GM10248 (cell line): ENCODE measurements at places on chromosomes 12 and 14.

DNA sequence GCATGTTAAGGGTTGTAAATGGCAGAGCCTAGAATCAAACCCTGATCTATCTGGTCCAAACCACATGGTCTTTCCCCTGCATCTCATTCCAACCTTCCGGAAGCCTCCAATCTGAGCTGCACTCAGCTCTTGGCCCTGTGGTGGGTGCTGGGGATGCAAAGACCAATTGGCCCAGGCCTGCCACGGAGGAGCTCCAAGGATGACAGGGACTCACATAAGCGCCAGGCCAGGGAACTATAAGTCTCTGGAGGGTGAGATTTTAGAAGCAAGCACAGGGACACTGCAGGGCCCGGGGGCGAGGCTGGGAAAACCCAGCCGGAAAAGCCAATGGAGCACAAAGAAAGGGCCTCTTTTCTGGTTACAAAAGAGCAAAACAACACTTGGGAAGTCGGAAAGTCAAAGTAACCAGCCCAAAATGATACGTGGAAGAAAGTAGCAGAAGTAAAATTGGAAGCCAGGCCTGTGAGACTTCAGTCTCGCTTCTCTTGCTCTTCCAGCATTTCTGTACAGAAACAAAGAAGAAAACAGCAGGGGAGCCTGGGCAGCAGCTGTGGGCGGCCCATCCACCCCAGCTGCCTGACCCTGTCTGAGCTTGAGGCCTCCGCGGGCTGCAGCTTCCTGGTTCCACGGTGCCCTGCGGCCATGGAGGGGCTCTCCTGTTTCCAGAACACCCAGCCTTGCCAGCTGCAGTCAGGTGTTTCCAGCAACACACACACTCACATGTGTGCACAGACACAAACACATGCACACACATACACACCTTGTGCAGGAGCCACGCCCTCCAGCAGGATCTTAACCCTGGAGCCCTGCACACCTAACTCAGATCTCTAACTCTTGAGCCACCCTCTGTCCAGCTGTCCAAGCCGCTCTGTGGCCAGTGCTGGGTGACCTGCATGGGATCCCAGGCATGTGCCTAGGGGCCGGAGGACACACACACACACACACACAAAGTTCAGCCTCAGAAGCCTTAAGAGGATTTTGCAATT lies 178.2 kb downstream of the BCL11B start:
- no peak for DNase-seq

GRCh38 chr12:132049876-132050275 lies 94.2 kb downstream of the DDX51 start:
- DNase-seq: no peak

DNA sequence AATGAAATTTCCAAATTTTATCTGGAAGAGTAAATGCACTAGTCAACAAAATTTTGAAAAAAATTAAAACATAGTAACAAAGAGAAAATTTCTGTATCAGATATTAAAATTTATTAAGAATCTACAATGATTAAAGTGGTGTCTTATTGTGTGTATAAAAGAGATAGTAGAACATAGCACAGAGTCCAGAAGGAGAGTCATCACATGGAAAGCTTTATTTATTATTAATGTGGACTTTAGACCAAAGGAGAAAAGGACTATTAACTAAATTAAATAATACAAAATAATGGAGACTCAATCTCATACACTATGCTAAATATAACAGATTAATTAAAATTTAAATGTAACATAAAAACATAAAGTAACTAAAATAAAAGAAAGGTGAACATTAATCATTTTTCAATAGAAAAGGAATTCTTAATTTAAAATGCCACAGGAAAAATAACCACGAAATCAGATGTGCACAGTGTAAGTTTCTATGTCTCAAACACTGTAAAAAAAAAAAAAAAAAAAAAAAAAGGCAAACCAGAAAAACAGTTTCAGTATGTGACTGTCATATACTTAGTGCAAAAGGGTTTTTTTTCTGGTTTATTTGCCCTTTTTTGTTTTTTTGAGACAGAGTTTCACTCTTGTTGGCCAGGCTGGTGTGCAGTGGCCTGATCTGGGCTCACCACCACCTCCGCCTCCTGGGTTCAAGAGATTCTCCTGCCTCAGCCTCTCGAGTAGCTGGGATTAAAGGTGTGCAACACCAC lies 95.4 kb downstream of the MYF5 start:
- DNase-seq: no peak

- DNase-seq: no peak
These were observed 41.5 kb downstream of the SPPL3 start for GRCh38 chr12:120862664-120863063.

DNA sequence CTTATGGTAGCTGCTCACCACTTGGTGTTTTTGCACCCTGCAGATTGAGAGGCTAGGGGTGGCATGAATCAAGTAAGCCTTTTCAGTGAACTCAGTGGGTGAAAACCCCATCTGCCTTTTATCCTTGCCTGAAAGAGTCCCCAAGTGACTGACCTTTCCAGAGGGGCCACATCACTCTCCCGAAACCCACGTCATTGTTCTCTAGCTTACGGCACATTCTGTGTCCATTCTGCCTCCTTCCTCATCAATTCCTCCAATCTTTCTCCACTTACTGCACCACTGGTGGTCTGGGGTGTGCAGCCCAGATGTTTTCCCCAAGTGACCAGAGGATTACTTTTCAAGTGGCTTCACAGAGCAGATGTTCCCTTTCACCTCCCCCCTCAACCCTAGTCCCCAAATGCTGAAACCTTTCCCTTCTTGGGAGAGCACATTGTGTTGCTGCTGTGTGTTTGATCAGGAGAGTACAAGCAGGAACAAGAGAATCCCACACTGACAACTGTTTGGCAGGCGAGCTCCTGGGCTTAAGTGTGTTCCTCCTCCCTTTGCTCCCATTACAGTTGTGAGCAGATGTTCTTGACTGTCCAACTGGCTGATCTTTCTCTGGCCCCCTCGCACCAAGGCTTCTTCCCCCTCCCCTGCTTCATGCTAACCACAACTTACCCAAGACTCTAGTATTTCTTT lies 138.0 kb upstream of the IGF1 start:
- no peak for DNase-seq

- no peak for DNase-seq
These were observed 147.4 kb downstream of the RASSF9 start for GRCh38 chr12:85688837-85689236.

DNA sequence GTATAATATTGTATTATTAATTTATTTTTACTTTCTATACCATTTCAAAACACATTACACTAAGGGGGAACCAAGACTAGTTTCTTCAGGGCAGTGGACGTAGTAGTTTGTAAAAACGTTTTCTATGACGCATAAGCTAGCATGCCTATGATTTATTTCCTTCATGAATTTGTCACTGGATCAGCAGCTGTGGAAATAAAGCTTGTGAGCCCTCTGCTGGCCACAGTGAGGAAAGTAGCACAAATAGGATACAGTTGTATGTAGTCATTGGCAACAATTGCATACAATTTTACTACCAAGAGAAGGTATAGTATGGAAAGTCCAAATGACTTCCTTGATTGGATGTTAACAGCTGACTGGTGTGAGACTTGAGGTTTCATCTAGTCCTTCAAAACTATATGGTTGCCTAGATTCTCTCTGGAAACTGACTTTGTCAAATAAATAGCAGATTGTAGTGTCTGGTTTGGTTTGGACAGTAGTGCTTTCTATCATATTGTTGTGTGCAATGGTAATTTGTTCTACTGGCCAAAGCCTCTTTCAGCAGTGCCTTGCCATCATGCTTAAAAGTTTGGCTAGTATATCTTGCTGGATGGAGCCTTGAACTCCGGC lies 24.3 kb upstream of the PLEKHD1 start:
- peak; percentile 68 for DNase-seq

- peak; percentile 7 for DNase-seq
These were observed 786.8 kb downstream of the TMTC2 start for GRCh38 chr12:83473408-83474095.

DNA sequence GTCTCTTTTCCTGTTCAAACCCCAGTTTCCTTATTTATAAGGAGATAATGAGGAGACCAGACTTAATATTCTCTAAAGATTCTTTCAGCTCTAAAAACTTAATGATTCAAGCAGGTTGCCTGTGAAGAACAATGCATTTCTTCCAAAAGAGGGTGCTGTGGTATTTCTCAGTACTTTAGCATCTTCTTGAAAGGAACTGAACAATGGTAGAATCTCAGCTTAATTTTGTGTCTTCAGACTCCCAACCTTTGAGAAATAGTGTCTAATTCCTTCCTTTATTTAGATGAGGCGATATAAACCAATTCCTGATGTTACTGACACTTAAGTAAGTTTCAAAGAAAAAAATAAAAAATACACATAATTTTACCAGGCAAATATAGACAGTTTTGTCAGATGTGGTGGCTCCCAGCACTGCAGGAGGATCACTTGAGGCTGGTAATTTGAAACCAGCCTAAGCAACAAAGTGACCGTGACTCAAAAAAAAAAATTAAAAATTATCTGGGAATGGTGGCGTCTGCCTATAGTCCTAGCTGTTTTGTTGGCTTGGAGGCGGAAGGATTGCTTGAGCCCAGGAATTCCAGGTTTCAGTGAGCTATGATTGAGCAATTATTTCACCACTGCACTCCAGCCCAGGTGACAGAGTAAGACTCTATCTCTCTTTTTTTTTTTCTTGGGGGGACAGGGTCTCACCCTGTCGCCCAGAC lies 76.9 kb upstream of the PSMA6 start:
- DNase-seq: peak; percentile 35

DNA sequence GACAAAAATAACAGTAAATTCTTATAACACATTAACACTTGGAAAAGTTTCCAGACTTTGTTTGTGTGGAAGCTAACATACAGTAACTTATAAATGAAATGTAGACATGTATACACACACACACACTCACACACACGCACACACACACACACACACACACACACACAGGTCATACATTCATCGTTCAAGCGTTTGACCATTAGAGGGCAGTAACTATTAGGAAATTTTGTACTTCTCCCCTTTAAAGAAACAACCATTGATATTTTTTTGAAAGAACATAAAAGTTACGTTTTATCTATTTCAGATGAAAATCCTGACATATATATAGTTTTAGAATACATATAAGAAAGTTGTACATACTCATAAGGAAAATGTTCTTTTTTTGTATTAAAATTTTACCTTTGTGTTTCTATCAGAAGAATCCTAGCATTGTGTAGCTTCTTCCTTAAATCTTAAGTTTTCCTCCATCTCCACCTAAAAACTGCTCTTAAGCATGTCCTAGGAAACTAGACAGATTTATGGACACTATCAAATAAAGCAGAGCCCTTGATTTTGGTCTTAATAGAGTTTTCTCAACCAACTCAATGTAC lies 29.0 kb downstream of the PTPRQ start:
- peak; percentile 21 for DNase-seq

GRCh38 chr14:94423453-94424056 lies 29.0 kb downstream of the SERPINA11 start:
- DNase-seq: peak; percentile 52

DNA sequence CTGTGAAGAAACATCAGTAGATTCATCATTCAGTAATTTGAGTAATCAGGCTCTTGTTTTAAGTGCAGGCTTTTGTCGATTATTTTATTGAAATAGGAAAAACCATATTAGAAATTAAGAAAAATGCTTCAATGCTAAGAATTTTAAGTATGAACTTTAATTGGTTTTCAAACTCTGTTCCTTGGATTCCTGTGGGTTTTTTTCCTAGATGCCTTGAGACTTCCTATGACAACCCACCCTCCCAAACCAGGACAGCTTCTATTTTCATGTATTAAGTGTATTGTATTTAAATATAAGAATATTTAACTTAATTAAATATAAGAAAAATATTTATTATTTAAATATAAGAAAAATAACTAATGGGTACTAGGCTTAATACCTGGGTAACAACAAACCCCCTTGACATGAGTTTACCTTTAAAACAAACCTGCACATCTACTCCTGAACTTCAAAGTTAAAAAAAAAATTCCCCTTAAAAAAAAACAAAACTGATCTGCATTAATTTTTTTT lies 3.0 kb downstream of the ARHGAP5 start:
- DNase-seq: no peak

- no peak for DNase-seq
These were observed 28.4 kb downstream of the RTL1 start for GRCh38 chr14:100875126-100875525.
